ENCODE measurements at places on chromosomes 16 and 17. TPM values are rescaled to one million over a fixed set of nuclear protein-coding genes. Genes with fewer than 3 reads are reported as not detected.

The CORO6 gene
- total RNA-seq = 1.9 TPM

GRCh38 chr16:24152826-24153225 is 103.3 kb upstream of the CACNG3 start:
- DNase-seq = peak; percentile 85

- DNase-seq = no peak
These were observed 5.7 kb upstream of the RUSF1 start for GRCh38 chr16:31513884-31514283.

GRCh38 chr16:12501707-12502457 is 301.8 kb downstream of the CPPED1 start:
- DNase-seq = no peak

DNA sequence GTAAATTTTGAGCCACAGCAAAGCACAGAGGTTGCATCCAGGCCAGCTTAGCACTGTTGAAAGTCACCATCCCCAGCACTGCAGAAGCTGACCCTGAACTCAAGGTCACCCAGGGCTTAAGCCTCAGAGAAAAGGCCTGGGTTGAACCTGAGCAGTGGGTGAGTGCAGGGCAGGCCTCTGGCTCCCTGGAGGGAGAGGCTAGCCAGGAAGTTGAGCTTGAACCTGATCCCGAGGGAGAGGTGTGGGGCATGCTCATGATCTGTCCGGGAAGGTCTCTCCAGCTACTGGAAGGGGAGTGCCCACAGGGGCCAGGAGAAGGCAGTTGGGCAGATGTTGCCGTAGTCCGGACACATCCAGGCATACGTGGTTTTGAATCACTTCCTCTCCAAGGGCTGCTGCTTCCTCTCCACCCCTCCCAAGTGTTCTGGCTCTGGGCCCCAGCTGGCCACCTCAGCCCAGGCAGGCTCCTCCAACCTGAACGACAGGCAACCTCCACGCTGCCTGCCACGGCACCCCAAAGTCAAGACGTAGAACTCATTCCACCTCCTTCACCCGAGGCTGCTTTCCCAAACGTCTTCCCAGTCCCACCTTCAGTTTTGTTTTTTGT is 18.4 kb downstream of the CARHSP1 start:
- no peak for DNase-seq

GRCh38 chr17:62675701-62676100 is 48.2 kb downstream of the MRC2 start:
- DNase-seq = no peak

- DNase-seq = no peak
These were observed 10.2 kb downstream of the MMD start for GRCh38 chr17:55411463-55411855.

DNA sequence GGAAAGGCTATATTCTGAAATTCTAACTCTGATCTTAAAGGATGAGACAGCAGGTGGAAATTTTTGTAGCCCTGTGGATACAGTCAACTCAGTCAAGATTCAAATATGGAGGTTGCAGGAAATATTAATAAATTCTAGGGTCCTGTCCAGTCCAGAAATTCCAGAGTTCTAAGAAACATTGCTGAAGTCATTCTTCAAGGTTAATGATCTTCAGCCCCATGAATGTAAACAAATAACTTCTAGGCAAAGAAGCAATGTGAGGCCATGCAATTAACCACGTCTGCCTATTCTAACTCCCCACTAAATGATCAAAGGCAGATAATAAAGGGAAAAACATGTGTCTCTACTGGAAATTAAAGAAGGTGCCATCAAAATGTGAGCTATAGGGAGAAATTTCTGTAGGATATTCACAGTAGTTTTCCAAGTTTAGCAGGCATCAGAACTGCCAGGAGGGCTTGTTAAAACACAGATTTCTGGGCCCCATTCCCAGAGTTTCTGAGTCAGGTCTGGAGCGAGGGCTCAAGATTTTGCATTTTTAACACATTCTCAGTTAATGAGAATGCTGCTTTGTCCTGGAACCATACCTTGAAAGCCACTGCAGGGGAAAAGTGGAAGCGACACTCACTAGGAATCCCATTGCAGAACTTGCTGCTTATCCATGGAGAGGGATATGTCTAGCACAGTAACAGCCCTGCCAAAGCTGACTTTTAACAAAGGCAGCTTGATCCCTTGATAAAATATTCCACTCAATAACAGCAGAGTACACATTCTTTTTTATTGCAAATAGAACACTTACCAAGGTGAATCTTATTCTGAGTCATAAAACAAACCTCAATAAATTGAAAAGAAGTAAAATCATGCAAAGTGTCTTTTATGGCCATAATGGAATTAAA is 61.8 kb downstream of the DNAH3 start:
- DNase-seq = no peak

GRCh38 chr17:13550291-13550690 is 51.4 kb downstream of the HS3ST3A1 start:
- DNase-seq = no peak

DNA sequence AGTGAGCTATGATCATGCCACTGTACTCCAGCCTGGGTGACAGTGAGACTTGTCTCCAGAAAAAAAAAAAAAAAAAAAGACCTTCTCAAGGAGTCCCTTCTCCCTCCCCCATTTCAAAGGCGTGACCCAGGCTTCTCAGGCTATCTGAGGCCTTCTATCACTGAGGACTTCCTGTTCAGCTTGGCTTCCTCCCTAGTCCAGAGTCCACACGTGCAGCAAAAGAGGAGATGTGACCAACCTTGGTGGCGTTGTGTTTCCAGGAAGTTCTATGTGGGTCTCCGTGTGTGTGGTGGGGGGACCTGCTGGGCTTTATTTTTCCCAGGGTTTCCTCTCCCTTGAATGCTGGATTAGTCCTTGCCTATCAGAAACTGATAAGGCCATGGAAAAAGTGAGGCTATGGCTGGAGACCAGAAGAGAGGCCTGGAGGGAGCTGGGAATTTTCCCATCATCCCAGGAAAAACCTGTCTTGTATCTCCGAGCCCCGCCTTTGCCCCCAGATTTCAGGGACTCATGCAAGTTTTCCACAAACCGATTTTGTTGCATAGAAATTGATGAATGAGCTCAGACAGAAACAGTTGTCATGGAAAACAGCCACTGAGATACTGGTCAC is 148.1 kb downstream of the SALL1 start:
- DNase-seq = no peak

All from umbilical cord (tissue), 2 donors.